ENCODE measurements at places on chromosomes 12 and 14.
A peak's percentile ranks its signal among the peaks of the same experiment; 100 is the strongest.

DNA sequence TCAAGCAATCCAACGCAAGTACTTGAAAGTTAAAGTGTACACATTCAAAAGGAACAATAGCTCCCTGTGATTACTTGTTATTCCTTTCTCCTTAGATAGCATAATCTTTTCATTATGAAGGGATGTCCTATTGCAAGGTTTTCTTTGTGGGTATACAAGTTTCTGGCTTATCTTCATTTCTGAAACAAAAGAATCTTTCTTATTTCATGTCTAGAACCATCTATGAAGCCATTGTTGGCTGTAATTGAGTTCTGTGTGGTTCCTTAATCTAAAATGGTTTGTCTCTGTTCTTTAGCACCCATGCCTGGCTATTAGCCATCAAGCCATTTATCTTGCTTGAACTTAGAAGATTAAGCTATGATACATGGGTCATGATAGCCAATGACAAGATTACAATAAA, 95.0 kb downstream of the VEZT start:
- no peak for ATAC-seq

GRCh38 chr12:97134495-97134894, 227.4 kb downstream of the NEDD1 start:
- ATAC-seq: no peak

GRCh38 chr14:70697701-70698100, 56.0 kb downstream of the TTC9 start:
- ATAC-seq: no peak

- no peak for ATAC-seq
These were observed 131.6 kb upstream of the PLEKHG7 start for GRCh38 chr12:92571169-92571568.

- ATAC-seq: no peak
These were observed 1715.0 kb upstream of the FLRT2 start for GRCh38 chr14:83814896-83815295.

- ATAC-seq: no peak
These were observed 123.1 kb downstream of the SRGAP1 start for GRCh38 chr12:63967358-63968145.

DNA sequence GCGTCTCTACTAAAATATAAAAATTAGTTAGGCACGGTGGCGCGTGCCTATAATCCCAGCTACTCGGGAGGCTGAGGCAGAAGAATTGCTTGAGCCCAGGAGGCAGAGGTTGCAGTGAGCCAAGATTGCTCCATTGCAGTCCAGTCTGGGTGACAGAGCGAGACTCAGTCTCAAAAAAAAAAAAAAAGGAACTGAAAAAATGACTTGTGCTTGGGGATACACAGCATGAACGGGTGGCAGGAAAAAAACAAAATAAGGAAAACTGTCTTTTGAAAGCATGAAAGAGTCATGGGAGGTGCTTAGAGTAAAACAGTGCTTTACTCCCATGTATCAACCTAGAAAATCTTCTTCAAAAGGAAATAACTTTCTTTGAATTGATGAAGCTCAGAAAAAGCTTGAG, 80.8 kb downstream of the TMTC1 start:
- ATAC-seq: no peak

- no peak for ATAC-seq
These were observed 11.2 kb upstream of the PLD4 start for GRCh38 chr14:104913435-104913834.

- no peak for ATAC-seq
These were observed 495.2 kb upstream of the SOX5 start for GRCh38 chr12:24444634-24445033.

GRCh38 chr14:69559581-69560011, 15.1 kb downstream of the CCDC177 start:
- ATAC-seq: no peak

DNA sequence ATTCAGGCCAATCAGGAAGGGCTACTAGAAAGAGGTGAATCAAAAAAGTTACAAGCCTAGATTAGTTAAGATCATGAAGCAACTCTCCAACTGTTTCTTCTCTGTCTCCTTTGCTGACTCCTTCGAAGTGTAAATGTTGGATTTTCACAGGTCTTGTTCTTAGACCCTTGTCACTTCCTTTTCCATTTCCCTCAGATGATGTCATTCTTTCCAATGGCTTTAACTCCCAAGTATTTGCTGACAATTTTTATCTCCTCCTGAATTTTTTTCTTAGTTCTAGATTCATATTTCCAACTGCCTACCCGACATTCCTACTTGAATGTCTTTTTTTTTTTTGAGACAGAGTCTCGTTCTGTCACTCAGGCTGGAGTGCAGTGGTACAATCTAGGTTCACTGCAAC, 10.8 kb downstream of the GAS2L3 start:
- no peak for ATAC-seq

- no peak for ATAC-seq
These were observed 73.5 kb upstream of the FICD start for GRCh38 chr12:108441549-108441948.

- no peak for ATAC-seq
These were observed 393.4 kb upstream of the SEL1L start for GRCh38 chr14:81927070-81927469.

DNA sequence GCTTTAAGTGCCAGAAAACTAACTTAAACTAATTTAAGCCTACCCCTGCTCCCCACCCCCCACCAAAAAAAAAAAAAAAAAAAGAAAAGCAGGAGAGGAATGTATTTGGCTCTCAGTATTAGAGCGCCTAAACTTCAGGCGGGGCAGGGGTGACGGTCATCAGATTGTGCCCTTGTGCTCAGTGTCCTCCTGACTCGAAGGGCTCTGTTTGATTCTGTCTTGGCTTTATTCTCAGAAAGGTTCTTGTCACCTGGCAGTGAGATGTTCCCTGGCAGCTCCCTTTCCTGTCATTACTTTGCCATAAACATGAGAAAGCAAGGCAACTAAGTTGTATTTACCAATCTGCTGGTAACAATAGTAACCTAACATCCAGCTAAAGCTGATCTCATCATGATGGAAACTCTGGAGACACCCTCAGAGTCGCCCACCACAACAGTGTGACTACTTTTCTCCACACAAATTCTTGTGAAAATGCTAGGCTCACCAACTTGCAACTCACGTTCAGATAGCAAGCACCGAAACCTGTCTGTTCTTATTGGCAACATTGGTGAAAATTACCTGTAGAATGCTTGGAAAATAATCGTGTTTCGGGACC, 39.0 kb upstream of the WNK1 start:
- ATAC-seq: no peak

- ATAC-seq: no peak
These were observed 47.9 kb upstream of the KCNC2 start for GRCh38 chr12:75257510-75257909.

- ATAC-seq: no peak
These were observed 24.4 kb downstream of the SLC11A2 start for GRCh38 chr12:51001799-51002198.

DNA sequence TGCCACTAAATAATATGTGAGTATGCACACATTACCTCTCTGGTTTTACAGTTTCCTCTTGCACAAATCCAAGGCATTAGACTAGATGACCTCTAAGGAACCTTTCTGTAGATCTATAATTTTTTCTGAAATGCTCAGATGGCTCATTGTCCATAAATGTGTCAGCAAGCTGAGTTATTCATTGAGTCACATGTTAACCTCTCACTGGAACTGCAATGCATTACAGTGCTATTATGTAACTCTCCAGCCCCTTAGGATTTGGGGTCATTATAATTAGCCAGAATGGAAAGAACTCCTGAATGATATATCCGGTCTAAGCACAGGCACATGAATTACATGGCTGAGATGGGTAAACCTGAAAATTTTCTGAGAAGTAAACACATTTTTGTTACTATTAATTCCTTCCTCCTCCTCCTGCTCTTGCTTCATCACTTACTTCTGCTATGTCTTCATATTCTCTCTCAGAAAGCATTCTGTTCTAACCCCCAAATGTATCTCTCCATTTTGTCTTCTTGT, 20.3 kb upstream of the DRAM1 start:
- ATAC-seq: no peak

GRCh38 chr12:118060301-118061010, 523 bp downstream of the WSB2 start:
- ATAC-seq: peak; percentile 64

- ATAC-seq: no peak
These were observed 267.1 kb upstream of the CRY1 start for GRCh38 chr12:107360482-107360881.

GRCh38 chr14:51547260-51547659, 104.5 kb upstream of the FRMD6 start:
- no peak for ATAC-seq

DNA sequence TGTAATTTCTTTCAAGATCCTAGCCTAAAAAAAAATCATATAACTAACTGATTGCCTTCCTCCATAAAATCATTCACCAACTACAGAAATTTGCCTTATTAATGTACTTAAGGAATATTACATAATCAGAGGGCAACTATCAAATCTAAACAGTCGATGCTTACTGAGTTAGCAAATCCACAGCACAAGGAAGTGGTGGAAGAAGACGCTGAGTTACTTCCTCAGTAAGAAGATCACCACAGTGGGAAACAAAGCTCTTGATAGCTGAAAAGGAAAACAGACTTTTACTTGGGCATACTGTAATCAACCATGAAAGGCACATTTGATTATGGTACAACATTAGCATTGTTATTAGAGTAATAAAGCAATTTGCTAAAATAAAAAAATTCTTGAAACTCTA, 48.7 kb downstream of the HEATR5A start:
- ATAC-seq: no peak

GRCh38 chr12:101698800-101699347, 1.4 kb downstream of the CHPT1 start:
- ATAC-seq: no peak

GRCh38 chr12:86801439-86801838, 545.2 kb upstream of the MGAT4C start:
- ATAC-seq: no peak

DNA sequence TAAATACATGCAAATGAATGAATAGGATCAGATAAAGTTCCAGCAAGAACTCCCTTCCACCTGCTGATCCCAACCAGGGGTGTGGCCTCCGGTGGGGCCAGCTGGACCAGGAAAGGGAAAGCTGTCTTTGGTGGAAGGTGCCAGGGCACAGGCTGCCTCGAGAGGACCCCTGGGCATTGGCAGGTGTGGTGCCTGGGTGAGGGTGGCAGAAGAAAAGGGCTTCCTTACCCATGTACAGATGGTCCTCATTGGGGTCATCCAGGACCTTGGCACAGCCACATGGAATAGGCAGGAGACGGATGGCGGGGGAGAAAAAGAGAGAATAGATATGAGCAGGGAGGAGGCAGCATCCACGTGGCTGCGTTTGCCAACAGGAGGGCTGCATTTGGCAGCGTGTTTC, 36.4 kb downstream of the CAMKK2 start:
- no peak for ATAC-seq

DNA sequence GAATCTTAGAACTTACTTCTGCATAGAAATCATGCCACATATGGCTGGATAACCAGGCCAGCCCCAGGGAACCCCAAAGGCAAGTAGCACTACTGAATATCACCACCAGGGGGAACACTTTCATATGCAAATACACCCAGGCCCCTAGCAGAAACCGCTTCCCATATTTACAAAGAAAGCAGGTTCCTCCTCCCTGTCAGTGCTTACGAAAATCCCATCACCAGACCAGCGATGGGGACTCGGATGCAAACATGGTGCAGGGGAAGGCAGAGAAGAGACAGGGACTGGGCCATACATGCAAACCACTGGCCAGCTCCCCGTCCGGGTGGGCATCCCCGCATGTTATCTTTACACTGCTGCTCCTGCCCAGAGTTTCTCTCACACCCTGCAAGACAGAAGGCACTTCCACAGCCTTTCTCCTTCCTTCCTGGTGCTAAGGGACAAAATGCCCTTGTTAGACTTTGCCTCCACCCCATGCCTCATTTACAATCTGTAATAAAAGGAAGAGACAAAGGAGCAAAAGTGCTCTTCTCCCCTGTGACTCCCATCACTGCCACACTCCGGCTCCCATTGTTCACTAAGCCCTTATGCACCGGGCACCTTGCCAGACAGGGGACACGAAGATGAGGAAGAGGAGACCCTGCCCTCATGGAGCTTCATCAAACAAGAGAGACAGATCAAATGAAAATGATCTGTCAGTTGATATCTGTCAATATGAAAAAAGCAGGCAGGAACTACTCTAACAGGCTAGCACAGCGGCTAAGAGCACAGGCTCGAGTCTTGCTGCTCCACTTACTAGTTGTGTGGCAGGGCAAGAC, 62.3 kb downstream of the PTPN21 start:
- peak; percentile 75 for ATAC-seq

- ATAC-seq: peak; percentile 42
These were observed 98.1 kb upstream of the GRIP1 start for GRCh38 chr12:66776974-66777373.

- no peak for ATAC-seq
These were observed 141.7 kb upstream of the NRXN3 start for GRCh38 chr14:78028471-78028870.

GRCh38 chr12:6438345-6438744, 6.4 kb upstream of the CD27 start:
- ATAC-seq: no peak

DNA sequence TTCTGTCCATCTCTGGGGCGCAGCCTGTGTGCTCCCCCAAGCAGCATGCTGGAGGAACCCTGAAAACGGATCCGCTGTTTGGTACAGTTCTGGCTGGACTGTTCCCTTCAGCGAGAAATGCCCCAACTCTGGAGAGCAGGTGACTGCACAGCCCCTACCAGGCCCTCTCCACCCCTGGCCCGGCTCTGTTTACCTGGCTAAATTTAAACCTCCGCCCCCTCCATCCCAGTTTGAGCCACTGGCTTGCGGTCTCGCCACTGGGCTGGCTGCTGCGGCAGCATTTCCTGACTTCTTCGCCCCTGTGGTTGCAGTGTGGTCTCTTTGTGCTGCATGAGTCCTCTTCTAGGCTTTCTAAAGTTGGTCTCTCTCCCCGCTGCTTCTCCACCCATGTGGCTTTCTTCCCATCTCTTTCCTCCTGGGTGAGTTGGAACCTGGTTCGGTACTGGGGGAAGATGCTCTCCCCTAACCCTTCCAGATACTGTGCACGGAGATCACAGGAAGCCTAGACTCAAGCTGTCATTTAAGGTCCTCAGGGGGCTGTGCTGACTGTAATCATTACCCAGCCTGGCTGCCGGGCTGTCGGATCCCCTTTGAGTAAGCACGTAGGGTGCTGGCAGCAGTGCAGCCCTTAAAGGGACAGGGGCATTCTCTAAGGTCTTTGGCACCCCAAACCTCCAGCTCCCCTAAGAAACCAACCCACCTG, 60.6 kb downstream of the FBXL14 start:
- ATAC-seq: peak; percentile 89

- ATAC-seq: no peak
These were observed 11.5 kb upstream of the C14orf93 start for GRCh38 chr14:23021434-23021833.

DNA sequence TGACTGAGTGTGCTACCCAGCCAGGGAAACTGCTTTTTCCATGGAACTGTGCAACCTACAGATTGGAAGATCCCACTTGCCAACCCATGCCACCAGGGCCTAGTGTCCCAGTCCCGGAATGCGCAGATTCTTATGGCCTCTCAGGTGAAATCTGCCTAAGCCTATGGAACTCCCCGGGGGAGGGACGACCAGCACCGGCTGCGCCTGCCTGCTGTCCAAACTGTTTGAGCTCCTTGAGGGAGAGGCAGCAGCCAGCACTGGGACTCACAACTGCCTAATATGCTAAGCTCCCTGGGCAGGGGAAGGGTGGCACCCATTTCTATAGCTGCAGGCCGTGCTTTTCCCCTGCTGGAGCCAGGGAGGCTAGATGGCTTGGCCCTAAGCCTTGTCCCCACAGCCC, 92.5 kb upstream of the GZMB start:
- no peak for ATAC-seq

GRCh38 chr14:72716476-72716875, 177.4 kb downstream of the DPF3 start:
- no peak for ATAC-seq

Data from stimulated activated memory B cell treated with anti-CD40 and anti-IgM and Interleukin-4, amounts not matched to agents 10 μg/mL and 1 μg/mL and 100 μg/mL, for 72 hours (primary cell).